ENCODE measurements at places on chromosomes 3 and 15. TPM values are rescaled to one million over a fixed set of nuclear protein-coding genes. Genes with fewer than 3 reads are reported as not detected.

DNA sequence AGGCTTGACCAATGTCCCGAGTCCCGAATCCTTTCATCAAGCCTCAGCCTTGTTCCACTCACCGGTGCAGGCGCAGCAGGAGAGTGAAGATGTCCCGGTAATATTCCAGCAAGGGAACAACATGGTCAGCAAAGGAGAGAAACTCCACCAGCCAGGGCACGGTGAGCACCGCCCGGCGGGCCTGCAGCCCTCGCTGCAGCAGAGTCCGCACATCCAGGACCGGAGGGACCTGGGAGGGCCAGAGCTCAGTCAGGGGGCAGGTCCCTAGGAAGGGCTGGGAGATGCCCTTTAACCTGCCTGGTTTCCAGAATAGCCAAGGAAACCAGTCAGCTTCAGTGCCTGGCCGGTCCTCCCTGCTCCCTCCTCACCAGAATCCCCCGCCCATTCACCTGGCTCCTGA is 6.4 kb downstream of the CDAN1 start:
- DNase-seq, result no peak

- DNase-seq, result no peak
Measured at GRCh38 chr3:111692593-111693552, 97.7 kb upstream of the ZBED2 start.

- no peak for DNase-seq
Measured at GRCh38 chr3:64380546-64380945, 155.3 kb upstream of the PRICKLE2 start.

DNA sequence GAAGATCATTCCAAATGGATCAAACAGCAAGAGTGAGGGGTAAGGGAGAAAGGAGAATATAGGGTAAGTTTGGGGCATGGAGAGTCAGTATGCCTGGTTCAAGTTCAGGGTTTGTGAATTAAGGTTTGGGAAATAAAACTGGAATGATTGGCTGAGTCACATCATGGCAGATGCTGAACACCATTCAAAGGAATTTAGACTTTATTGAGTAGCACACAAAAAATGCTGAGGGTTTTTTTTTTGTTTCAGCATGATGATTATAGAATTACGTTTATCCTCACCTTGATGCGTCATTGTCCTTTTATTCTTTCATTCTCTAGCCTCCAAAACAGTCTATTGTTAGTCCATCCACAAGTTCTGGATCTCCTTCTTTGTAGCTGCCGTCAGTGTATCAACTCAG is 220.0 kb upstream of the UMPS start:
- DNase-seq, result no peak

- no peak for DNase-seq
Measured at GRCh38 chr3:29275309-29275708, 5.6 kb upstream of the RBMS3 start.

- DNase-seq, result no peak
Measured at GRCh38 chr3:13557417-13557816, 8.5 kb downstream of the FBLN2 start.

GRCh38 chr15:34481370-34481769 is 43.8 kb upstream of the GOLGA8A start:
- DNase-seq, result no peak

- DNase-seq, result no peak
Measured at GRCh38 chr15:54719325-54719724, 477.4 kb downstream of the RSL24D1 start.

DNA sequence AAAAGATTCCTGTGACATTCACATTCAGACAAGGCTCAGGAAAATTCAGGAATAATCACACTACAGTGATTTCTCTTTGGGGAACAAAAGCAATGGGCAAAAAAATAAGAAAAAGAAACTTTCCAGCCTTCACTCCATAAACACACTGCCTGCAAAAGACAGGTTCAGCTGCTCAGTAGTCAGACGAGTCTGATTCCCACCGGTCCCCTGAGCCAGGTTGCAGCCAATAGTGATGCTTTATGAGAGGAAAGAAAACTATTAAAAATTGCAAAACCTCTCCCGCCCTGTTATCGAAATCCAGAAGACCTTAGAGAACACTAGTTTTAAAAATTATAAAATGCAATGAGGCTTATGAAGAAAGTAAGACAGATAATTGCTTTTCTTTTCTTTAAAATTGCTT is 8.5 kb downstream of the PLCH1 start:
- DNase-seq, result no peak

- no peak for DNase-seq
Measured at GRCh38 chr15:66481107-66481856, 16.3 kb downstream of the SNAPC5 start.

DNA sequence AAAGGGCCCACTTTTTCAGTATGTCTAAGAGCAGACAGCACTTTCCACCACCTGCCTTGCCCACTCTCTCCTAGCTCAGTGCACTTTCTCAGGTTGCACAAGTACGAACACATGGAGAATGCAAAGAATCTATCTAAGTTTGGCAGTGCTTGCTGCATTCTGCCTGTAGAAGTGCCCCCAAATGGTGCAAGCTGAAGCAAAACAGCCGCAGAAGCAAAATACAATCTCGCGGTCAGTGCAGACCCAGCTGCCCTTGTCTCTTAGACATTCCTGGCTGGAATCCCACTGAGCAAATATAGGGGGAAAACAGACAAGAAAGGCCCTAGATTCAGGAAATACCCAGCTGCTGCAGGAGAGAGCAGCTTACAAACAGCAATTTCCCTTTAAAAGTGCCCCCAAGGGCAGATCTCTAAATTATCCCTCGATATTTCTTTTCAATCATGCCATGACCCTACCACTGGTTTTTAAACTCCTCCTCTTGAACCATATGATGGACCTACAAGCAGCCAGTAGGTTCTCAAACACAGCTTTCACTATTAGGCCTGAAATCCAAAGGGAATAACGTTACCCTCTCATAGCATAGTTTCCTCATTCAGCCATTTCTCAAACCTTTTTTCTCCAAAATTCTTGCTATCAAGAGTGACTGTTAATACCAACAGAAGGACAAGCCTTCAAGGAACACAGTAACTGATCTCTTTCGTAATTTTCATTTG is 67.0 kb downstream of the TNIK start:
- no peak for DNase-seq

DNA sequence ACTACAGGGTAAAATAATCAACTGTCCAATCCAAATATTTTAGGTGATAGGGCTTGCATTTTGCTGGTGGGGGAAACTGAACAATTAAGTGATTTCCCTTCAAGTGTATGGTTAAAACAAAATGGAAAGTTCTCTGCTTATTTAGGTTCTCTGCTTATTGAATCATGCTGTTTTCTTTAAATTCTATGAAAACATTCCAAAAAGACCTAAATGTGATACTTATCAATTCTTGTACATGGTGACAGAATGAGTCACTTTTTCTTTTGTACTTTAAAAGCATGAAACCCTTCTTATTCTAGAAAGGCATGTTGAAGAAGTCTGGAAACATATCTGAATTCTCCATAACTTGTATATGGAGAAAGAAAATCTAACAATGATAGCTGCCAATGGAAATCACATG is 192.6 kb downstream of the FMN1 start:
- no peak for DNase-seq

- peak; percentile 39 for DNase-seq
Measured at GRCh38 chr3:10563396-10563795, 58.0 kb upstream of the ATP2B2 start.

- no peak for DNase-seq
Measured at GRCh38 chr3:107846279-107846852, 244.5 kb downstream of the CD47 start.

DNA sequence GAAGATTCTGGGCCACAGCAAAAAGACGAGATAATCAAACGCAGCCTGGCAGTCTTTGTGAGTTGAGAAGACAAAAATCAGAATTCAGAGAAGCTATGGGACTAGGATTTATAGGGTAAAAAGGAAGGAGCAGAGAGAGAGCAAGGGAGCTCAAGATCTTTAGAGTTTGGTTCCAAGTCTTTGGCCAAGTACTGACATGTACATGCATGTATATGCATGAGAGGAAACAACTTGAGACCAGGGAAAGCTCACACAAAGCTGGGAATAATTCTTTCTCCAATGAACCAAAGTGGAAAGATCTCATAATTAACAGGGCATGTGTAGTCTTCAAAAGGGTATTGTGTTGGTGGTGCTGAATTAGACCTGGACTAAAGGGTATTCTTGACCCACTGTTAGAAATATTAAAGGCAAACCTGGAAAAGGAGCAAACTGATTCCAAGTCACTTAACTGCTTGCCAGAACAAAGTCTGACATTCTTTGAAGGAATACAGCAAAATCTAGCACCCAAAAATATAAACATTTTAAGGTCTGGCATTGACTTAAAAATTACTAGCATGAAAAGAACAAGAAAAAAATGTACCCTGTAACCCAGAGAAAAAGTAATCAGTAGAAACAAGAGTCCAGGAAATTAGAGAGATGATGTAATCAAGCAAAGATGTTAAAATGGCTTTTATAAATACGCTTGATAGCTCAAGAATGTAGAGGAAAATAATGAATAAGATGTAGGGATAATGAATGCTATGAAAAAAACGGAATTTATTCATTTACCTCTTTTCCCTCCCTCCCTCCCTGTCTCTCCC is 226.0 kb upstream of the CGNL1 start:
- DNase-seq, result no peak

Gene PRC1
- 3.8 TPM for total RNA-seq

Gene AHSG
- not detected for total RNA-seq

Gene GPR171
- total RNA-seq, result 1.8 TPM

Gene SLC2A2
- 0.26 TPM for total RNA-seq

Gene BMF
- total RNA-seq, result 4.0 TPM

Gene IL16
- 21.8 TPM for total RNA-seq

Gene GOLGA6D
- not detected for total RNA-seq

Gene TF
- total RNA-seq, result 9.4 TPM

Gene AQP9
- 21.1 TPM for total RNA-seq

Measured in mesenteric fat pad (tissue), 1 donor.